NCI-H146 (cell line): ENCODE measurements at places on chromosomes 6 and 20.

DNA sequence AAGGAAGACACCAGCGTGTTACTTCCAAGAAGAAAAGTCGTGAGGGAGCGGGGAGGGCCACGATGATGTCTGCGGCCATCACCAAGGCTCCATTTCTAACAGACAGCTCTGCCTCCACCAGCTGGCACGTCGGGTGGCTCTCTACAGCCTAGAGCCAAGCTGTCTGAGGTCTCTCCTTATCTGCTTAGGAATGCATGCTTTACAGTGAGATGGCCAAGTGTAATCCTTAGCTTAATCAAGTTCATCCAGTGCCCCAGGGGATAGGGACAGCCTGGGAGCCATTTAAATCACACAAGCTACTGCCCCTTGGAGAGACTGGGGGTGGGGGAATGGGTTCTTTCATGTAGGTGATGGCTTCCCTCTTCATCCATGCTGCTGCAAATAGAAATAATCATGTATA, 213.8 kb upstream of the CST7 start:
- no peak for DNase-seq

- no peak for DNase-seq
These were observed 52.7 kb downstream of the LYRM4 start for GRCh38 chr6:5208057-5208456.

DNA sequence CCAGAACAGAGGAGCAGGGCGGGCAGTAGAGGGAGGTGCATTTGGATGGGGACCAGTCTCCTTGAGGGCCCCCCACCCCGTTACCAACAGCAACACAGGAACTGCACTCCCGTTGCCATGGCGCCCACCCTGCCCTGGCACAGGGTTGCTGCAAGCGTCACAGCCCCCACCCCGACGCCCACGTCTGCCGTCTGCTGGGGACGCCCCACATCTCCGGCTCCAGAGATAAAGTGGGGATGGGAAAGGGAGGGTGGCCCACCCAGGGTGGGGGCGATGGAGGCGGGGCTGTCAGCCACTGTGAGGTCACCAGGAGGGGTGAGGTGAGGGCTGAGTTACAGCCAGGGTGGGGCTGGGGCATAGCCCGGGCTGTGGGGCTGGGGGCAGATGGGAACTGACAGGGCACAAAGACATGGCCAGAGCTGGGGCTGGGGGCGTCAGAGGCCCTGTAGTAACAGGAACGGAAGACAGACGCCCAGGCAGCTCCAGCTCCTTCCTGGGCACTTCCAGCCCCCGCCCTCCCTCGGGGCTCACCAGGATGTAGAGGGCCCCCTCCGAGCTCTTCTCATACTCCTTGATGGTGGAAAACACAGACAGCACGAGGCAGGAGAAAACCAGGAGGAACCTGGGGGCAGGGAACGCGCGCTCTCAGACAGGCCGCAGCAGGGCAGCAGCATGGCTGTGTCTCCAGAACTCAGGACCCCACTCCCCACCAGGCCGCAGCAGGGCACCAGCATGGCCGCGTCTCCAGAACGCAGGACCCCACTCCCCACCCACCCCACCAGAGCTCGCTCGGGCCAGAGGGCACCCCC, 26.0 kb downstream of the KCNQ2 start:
- DNase-seq, result no peak

GRCh38 chr20:18465536-18466200, 1.2 kb downstream of the DZANK1 start:
- DNase-seq, result no peak

- DNase-seq, result no peak
These were observed 25.9 kb upstream of the GTSF1L start for GRCh38 chr20:43752561-43753301.

DNA sequence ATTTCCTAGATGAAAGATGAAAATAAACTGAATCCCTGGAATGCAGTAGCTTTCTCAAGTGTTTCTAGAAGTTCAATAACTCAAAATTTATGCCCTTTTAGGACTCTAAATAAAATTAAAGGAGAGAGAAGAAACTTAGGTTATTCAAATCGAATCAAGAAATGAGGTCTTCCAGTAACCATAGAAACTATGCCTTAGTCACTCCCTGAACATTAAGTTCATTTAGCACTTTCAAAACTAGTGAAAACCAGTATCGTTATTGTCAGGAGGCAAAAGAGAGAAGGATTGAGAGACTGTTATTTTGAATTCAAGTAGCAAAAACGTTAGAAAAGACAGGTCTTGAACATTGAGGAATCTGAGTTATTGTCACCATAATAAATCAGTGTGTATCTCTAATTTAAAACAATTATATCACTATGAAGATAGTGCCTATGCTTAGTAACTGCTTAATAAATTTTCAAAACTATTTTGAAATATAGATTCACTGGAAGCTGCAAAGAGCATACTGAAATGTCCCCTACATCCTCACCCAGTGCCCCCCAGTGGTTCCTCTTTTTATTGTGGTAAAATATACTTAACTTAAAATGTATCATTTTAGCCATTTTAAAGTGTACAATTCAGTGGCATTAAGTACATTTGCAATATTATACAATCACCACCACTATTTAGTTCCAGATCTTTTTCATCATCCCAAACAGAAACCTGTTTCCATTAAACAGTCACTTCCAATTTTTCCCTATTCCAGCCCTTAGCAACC, 4.6 kb downstream of the RPP21 start:
- DNase-seq, result no peak

- peak; percentile 71 for DNase-seq
These were observed 73.0 kb downstream of the EYA2 start for GRCh38 chr20:46967646-46968045.

GRCh38 chr6:131183427-131184095, 48.3 kb downstream of the AKAP7 start:
- DNase-seq, result no peak

GRCh38 chr6:12090714-12091113, 78.6 kb downstream of the HIVEP1 start:
- no peak for DNase-seq

GRCh38 chr6:16819752-16820151, 58.5 kb upstream of the ATXN1 start:
- DNase-seq, result no peak

- DNase-seq, result no peak
These were observed 121.7 kb upstream of the VGLL2 start for GRCh38 chr6:117143647-117144046.

DNA sequence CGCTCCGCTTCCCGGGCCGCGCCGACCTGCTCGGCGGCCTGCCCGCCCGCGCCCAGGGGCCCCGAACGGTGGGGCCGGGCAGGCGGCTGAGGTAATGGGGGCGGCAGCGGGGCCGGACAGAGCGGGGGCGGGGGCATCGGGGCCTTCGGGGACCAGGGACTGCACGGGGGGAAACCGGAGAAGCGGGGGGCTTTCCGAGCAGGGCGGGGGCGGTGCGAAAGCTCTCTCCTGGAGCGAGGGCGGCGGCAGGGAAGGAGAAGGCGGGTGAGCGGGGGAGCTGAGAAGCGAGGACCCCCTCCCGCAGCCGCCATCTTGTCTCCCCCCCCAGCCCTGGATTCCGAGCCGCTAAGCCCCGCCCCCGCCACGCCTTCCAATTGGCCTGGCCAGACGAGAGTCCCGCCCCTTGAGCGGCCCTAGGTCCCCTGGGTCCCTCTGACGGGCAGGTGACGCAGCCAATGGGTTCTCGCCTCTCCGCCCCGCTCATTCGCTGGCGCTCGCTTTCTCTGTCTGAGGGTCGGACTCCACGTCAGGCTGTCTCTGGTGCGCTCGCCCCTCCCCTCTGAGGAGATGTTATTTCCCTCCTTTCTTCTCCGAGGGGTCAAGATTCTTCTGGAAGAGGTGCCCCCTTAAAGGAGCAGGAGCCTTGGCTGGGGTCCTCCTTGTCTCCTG, 470 bp downstream of the BRPF3 start:
- DNase-seq, result peak; percentile 98

DNA sequence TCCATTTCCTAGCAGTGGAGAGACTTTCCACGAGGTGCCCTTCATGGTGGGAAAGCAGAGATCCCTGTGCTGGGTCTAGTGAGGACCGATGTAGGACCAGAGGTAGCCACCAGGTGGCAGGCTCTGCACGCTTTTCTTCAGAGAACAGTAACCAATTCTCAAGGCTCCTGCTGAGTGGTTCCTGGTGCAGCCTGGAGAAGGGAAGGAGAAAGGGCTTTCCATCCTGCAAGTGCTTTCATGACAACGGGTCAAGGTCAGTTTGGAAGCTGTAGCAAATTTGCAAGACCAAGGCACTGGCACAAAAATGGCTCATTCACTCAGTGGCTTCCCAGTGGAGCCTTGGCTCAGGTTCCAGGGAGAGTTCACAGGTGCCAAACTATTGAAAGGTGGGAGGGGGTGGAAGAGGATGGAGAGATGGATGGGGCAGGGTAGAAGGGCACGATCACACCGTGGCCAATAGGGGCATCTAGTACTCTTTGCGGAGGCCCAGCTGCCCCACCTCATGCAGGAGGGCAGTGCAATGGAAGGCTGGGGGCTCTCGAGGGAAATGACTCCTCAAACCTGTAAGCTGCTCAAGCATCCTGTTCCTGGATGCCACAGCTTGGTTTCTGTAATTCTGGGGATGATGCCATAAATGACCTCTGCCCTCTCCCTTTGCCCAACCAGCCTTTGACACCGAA, 25.5 kb upstream of the KCNK16 start:
- DNase-seq, result peak; percentile 76

GRCh38 chr6:14804001-14804784, 441.7 kb upstream of the JARID2 start:
- no peak for DNase-seq

GRCh38 chr20:13425381-13426135, 204.5 kb downstream of the ISM1 start:
- no peak for DNase-seq

GRCh38 chr6:22281341-22282085, 15.3 kb downstream of the PRL start:
- no peak for DNase-seq

- no peak for DNase-seq
These were observed 1.3 kb upstream of the BLOC1S5 start for GRCh38 chr6:8065519-8065911.

DNA sequence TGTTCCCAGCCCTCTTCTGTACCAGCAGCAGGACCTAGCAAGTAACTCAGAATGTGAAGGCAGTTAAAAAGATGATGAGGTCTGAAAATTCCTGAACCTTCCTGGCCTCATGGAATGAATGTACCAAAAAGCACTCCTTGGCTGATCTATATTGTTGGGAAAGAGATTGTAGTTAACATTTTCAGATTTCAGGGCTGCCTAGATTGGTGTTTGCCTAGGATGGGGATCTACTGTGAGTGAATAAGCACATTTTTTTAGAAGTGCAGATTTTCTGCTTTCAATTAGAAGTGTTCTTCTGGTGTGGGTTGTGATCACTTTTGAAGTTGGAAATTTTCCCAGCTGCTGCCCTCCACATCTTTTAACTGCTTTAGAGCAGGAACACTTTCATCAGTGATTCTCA, 6.2 kb downstream of the MYLIP start:
- DNase-seq, result no peak

DNA sequence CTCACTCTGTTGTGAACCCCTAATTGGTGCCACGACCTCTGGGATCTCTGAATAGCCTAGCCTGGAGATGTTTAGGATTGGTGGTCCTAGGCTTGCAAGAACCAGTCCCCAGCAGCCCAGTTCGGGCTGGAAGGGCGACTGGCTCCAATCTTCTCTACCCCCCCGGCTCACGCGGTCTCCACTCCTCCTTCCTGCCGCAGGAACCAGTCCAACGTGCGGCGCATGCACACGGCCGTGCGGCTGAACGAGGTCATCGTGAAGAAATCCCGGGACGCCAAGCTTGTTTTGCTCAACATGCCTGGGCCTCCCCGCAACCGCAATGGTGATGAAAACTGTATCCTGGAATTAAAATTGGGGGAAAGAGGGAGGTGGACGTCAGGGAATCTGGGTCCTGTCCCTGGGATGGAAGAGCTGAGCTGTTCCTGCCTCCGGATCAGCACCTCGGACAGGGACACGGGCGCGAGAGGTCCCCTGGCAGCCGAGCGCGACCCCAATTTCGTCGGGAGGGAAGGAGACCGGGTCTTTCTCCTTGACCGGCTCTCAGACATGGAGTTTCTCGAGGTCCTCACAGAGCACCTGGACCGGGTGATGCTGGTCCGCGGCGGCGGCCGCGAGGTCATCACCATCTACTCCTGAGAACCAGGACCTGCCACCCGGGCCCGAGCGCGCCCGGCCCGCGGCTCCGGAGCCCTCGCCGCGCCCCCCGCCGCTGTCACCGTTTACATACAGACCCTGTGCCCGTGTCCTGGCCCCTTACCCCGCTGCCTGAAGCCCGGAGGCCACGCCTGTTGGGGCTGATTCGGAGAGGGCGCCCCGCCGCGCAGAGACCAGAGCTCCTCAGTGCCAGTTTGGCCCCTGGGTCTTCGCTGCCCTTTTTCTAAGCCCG, 28.2 kb downstream of the SLC12A5 start:
- DNase-seq, result no peak

DNA sequence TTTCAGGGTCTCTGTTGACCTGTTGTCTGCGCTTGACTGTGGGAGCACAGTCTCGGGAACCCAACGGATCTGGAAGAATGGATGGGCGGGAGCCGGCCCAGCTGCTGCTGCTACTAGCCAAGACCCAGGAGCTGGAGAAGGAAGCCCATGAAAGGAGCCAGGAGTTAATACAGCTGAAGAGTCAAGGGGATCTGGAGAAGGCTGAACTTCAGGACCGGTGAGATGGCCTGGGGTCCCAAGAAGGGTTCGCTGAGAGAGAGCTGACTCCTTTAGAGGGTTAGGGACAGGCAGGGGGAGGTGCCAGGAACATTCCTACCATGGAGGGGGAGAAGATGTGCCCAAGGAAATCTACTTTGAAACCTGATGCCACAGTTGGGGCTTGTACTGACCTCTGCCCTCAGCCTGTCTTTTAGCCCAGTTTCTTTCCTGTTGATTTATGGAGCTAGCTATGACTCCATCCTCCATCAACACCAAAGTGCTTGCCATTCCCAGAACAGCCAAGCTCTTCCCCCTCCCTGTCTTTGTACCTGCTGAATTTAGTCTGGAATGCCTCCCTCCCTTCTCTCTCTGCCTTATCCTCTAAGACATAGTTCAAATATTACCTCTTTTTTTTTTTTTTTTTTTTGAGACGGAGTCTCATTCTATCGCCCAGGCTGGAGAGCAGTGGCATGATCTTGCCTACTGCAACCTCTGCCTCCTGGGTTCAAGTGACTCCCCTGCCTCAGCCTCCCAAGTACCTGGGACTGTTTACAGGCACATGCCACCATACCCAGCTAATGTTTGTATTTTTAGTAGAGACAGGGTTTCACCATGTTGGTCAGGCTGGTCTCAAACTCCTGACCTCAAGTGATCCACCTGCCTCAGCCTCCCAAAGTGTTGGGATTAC, 12.2 kb downstream of the CEP250 start:
- no peak for DNase-seq

DNA sequence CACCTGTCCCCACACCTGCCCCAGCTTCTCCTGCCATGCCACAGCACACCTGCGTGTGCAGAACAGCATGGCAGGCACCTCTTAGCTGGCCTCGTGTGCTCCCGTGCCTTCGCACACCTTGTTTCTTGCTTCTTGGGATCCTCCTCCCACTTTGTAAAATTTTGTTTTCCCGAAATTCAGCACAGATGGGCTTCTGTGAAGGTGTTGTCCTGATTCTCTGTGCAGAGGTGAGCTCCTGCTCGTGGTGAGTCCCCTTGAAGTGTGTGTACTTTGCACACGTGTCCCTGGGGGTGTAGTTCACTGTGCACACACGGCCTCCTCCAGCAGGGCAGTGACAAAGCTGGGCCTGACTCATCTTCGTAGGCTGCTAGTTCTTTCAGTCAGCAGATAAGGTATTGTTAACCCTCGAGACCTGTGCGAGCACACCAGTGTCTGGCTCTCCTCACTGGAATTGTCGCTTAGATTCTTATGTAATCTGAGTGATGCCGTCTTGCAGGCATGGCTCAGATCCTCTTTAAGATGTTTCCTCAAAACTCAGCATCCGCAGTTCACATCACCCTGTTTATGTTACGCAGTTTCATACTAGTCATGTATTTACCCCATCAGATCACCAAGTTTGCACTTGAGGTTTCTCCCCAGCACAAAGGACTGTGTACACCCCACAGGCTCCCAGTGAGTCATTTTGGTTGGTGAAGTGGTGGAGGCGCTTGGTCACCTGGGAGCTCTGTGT, 77.7 kb downstream of the CDYL start:
- peak; percentile 9 for DNase-seq
